ENCODE measurements at places on chromosomes 11 and 22.

DNA sequence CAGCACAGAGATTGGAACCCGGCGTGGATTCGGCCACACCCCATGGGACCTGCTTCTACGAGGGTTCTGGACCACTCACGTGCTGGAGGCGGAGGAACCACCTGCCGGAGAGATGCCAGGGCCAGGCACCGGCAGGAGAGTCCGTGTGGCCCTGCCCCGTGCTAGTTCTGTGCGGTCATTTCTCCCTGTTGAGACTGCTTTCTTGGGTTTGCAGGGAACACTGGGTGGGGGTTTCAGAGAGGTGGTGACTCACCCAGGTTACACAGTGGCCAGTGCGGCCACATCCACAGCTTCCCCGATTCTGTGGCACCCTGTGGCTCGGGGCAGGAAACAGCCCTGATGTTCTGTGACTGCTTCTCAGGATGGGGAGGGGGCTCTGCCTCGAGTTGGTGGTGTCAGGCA, 3.6 kb upstream of the PHLDA2 start:
- peak; percentile 81 for DNase-seq

- DNase-seq = peak; percentile 65
Measured at GRCh38 chr22:30425616-30426387, at the start of gene MTFP1. Gene MTFP1 (plus strand): TSS chr22:30425768. CDS start chr22:30425880, 112 bp downstream.

DNA sequence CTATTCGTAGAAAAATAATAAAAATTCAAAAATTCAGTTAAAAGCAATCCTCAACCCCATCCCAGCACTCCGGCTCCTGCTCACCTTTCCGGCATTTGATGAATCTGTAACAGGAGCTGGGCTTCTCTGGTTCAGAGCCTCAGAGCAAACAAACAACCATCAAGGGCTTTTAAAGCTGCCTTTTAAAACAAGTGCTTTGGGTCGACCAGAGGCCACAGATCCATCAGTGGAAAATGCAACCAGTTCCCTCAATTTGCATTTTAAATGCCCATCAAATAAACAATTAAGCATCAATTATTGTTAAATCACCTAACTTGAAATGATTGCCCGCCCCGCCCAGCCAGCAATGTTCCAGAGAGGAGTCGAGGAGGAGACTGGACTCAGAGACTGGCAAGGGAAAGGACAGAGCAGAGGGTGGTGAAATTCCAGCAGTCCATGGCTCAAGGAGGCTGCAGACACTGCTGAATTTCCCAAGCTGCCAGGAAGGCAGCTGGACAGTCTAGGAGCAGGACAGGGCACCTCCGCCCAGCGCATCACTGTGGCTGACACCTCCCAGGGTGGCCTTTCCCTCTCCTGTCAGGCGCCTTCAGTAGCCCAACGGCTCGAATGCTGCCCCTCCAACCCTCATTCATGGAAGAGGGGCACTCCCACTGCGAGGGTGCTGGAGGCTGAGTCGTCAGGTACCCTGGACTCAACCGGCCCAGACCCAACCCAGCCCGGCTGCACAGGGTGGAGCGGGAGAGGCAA, 7.5 kb downstream of the FXYD6 start:
- no peak for DNase-seq

- no peak for DNase-seq
Measured at GRCh38 chr11:65485920-65486219, 13.0 kb upstream of the MALAT1 start.

DNA sequence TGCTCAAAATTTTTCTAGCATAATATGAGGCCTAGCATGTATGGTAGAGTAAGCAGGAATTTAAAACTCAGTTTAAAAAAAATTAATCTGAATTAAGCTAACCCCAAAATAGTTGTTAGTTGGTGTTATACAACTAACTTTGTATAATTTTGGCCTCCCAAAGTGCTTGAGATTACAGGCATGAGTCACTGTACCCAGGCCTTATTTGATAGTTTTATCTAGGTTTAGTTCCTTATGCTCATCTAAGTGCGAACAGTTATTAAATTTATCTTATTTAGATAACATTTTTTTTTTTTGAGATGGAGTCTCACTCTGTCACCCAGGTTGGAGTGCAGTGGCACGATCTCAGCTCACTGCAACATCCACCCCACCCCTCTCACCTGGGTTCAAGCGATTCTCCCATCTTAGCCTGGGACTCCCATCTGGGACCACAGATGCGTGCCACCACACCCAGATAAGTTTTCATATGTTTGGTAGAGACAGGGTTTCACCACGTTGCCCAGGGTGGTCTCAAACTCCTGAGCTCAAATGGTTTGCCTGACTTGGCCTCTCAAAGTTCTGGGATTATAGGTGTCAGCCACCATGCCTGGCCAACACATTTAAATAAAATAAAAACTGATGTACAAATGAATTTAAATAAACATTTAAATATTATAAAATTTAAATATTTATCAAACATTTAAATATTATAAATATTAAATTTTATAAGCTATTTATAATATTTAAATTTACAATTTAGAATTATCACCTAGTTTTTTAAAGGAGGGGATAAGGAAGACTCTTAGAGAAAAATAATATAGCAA, 7.5 kb downstream of the IL18 start:
- no peak for DNase-seq

DNA sequence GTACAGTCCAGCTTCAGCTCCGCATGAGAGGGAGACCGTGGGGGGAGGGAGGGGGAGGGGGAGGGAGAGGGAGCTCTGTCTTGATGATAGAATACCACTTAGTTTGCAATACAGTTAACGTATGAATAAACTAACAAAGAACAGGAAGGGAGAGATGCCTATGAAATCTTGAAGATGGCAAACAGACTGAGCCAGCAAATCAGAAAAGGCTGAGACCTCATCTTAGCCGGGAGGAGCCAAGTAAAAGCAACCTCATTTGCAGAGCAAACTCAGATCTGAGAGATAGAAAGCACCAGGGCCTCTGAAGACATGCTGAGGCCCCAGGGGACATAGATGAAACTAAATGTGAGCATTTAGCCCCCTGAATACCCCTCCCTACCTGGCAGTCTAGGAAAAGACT, 23.0 kb downstream of the APLP2 start:
- no peak for DNase-seq

- no peak for DNase-seq
Measured at GRCh38 chr11:90332415-90332814, 109.6 kb upstream of the CHORDC1 start.

GRCh38 chr11:65293909-65294381, 20.7 kb upstream of the CDC42EP2 start:
- DNase-seq = no peak

- no peak for DNase-seq
Measured at GRCh38 chr11:103587901-103588788, 448.3 kb upstream of the DDI1 start.

DNA sequence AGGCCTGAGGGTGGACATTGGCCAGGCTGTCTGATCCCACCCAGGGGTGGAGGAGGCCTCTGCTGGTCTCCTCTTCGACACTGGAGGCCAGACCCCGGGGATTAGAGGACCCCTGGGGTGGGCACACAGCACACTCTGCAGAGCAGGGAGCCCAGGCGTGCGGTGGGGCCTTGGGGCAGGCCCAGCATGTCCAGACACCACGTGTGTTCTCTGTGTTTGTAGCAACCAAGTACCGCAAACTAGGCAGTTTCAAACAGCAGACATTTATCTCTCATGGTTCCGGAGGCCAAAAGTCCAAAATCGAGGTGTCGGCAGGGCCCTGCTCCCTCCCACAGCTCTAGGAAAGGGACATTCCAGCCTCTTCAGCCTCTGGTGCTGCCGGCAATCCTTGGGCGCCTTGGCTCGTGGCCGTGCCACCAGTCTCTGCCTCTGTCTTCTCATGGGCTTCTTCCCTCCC, 1.5 kb downstream of the PANX2 start:
- no peak for DNase-seq

GRCh38 chr11:8830641-8831040, 80.3 kb upstream of the AKIP1 start:
- no peak for DNase-seq

GRCh38 chr22:19578180-19579004, 54.2 kb upstream of the CLDN5 start:
- no peak for DNase-seq

DNA sequence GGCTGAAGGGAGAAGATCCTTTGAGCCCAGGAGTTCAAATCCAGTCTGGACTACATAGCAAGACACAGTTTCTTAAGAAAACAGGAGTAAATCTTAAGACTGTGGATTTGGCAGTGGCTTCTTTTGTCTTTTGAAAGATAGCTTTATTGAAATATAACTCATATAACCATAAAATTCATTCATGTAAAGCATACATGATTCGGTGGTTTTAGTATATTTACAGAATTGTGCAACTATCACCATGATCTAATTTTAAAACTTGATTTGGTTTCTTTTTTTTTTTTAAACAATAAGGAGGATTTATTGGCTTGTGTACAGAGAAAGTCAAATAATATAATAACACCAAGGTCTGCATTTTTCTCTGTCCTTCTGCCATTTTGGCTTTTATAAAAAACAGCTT, 23.1 kb upstream of the PSMA1 start:
- no peak for DNase-seq

DNA sequence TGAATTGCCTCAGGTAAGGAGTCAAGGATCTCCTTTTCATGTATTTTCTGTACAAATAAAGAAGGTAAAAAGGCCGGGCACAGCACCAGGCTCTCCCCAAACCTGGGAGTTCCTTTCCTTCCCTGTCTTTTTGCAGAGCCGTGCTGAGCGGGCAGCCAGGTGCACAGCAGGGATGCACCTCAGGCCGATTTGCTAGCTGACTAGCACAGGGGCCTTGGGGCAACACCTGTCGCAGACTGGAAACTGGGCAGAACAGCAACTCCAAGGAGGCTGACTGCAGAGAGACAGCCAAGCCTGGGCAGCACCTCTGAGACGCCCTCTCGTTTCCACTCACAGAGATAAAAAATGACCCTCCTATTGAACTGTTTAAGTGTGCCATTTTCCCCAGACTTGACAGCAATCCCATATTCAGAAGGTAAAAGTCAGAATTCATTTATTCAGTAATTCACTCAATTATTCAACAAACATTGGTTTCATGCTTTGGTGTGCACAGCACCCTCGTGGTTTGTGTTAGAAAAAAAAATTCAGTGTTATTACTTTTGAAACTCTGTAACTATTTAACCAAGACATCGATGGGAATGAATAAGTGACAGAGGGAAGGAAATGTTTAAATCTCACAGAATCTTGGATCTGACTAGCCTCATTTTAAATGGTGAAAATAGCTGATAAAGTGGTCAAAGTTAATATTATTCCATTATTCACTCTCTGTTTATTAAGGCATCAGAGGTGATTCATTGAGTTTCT, 120.9 kb downstream of the GALNT18 start:
- no peak for DNase-seq

GRCh38 chr11:78577495-78577894, 2.8 kb upstream of the NARS2 start:
- no peak for DNase-seq

DNA sequence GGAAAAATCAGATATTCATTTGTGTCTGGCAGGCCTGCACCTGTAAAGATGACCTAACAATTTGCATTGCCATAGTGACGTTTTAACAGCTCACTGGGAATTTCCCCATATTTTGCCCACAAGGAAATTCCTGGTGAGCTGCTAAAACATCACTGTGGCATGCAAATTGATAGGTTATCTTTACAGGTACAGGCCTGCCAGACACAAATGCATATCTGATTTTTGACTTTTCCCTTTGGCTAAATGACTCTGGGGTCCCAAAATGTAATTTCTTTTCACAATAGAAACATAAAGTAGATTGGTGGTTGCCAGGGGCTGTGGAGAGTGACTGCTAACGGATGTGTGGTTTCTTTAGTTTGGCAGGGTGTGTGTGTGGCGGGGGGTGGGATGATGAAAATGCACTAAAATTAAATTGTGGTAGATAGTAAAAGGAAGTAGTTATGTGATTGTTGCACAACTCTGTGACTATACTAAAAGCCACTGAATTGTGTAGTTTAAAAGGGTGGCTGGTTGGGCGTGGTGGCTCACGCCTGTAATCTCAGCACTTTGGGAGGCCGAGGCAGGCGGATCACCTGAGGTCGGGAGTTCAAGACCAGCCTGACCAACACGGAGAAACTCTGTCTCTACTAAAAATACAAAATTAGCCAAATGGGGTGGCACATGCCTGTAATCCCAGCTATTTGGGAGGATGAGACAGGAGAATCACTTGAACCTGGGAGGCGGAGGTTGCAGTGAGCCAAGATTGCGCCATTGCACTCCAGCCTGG, 18.5 kb upstream of the FEZ1 start:
- peak; percentile 64 for DNase-seq

- peak; percentile 41 for DNase-seq
Measured at GRCh38 chr11:79708319-79708932, 267.6 kb upstream of the TENM4 start.

DNA sequence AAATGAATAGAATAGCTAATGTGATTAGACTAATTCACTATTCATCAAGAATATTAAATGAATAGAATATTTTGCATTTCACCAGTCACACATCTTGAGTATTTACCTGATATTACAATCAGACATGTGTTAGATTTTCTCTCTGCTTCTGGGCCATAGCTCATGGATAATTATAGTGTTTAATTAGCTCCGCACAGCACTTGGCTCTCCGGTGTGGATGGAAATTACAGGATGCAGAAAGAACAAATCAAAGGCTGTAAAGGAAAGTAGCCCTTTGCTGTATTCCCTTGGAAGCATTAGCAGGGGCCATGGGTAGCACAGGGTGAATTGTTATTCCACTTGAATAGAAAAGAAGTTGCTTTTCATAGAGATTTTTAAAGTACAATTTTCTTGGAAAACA, 320.3 kb upstream of the SORL1-AS1 start:
- DNase-seq = no peak

GRCh38 chr11:64802370-64803157, 450 bp downstream of the MAP4K2 start:
- DNase-seq = no peak

DNA sequence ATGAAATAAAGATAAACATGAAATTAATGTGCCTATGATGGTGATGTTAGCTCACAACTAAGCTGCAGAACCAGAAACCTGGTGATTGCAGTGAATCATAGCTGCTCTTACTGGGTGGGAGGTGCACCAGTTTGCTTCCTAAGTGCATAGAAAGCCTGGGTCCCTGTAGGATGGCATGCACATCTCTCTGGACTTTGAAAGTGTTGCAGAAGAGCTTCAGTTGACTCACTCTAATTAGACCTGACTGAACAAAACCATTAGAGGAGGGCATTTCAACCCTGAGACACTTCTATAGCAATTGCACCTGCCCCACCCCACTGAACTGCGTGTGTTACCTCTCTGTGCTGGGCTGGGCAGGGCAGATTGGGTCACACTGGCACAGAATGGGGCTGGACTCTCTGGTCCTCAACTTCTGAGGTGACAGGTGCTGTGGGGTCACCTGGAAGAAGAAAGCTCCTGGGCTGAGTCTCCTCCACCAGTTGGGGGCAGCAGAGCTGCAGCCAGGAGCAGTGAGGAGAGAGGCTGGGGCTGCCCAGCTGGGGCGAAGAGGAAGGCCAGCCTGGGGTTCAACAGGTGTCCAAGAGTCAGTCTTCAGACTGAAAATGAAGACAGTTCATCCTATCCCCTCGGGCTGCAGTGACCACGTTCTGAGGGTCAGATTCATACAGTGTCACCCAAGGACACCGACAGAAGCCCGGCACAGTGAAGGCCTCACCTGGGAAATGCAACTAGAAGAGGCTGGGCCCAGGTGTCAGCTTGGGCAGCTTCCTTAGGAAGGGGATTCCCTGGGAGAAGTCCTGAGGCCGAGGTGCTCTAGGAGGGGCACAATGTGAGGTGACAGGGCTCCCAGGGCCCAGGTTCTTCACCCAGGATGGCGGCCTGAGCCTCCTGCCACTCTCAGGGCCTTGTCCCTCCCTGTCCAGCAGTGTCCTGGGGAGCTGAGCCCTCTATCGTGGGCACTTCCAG, 58.1 kb downstream of the GGTLC2 start:
- DNase-seq = no peak

GRCh38 chr22:22897091-22897490, 9.5 kb downstream of the IGLL5 start:
- no peak for DNase-seq
